KG1 (cell line): ENCODE measurements at places on chromosomes 4 and X.

DNA sequence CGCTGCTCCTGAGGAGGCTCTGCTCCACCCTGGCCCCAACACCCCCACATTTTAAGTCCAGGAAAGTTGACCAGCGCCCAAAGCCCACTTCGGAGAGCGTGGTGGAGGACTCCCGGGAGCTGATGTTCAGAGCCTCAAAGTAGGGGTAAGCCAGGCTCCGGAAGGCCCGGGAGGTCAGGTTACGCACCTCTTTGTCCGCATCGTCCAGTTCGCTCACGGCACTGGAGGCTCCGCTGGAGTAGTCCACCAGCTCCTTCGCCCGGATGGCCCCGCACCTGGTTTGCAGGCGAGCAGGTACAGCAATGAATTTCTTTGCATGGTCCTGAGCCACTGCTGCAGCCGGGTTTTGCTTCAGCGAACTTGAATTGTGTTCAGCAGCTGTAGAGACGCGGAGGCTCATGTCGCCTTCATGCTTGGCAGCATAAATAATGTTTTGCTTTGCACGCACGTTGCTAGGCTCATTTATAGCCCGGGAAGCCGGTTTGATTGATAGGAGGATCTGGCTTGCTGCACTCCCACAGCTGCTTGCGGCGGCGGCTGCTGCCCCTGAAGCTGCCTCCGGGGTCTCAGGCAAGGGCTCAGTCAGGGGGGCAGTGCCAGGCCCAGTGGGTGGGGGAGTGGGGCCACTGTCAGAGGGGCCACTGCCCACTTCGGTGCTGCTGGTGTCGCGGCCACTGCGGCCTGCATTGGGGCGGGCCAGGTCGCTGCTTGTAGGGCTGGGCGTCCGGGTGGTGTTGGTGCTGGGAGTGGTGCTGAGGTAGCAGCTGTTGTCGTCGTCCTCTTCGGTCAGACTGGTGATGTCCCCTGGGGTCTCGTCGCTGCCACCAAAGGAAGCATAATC, 4.8 kb downstream of the C4orf54 start:
- no peak for DNase-seq

DNA sequence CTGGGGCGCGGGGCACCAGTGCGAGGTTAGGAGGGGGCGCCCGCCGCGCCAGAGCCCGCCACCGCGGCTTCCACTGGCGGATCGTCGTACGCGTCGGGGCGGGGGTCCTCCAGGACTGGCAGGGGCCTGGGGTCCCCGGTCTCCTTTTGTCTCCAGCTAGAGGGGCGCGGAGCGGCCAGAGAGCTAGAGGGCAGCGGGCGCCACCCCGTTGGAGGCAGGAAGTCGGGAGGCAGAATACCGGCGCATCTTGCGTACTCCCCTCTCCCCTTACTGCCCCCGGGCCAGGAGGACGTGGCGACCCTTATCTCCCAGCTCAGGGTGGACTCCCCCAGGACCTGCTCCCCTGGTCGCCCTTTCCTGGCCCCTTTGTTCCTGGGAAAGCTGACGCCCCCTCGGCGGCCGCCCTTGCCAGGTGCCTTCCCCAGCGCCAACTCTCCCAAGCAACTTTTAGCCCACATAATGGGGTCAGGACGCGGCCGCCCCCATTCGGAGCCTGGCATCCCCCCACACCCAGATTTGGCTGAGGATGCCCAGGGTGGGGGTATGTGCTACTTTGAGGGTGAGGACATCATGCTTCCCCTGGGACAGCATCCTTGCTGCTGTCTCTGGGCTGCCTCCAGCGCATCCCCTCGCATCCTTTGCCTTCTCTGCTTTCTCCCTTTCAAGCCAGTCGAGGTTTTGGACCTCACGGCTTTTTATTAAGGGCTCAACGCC, 933 bp downstream of the CNKSR2 start:
- DNase-seq = no peak

- no peak for DNase-seq
These were observed 23.5 kb upstream of the CA5B start for GRCh38 chrX:15714529-15714928.

DNA sequence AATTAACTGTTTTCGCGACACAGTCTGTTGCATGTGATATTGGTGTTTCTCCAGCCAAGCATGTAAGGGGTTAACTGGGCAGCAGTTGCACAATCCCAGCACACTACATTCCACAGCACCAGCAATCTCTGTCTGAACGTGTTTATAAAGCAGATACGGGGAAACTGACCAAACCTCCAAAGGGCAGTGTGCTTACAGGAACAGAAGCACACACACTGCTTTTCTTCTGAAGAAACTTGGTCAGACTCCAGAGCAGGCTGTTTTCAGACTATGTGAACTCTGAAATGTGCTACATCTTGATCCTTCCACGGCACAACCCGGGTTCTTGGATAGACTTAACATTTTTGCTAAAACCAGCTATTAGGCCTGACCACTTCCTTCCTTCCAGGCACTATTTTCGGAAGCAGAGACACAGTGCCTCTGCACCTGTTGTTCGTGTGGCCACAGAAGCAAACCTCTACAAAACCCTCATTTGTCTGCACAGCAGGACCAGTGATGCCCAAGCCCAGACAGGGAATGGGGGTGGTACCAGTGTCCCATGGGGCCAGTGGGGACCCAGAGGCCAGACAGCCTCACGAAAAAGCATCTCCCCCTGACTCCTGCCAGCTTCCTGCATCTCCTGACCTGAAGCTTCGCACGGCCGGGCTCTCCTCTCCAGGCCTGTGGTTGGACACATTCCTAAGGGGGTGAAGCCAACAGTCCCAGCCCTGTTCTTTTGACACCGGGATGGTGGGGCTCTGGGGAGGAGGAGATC, 90.1 kb downstream of the IRF2 start:
- no peak for DNase-seq

DNA sequence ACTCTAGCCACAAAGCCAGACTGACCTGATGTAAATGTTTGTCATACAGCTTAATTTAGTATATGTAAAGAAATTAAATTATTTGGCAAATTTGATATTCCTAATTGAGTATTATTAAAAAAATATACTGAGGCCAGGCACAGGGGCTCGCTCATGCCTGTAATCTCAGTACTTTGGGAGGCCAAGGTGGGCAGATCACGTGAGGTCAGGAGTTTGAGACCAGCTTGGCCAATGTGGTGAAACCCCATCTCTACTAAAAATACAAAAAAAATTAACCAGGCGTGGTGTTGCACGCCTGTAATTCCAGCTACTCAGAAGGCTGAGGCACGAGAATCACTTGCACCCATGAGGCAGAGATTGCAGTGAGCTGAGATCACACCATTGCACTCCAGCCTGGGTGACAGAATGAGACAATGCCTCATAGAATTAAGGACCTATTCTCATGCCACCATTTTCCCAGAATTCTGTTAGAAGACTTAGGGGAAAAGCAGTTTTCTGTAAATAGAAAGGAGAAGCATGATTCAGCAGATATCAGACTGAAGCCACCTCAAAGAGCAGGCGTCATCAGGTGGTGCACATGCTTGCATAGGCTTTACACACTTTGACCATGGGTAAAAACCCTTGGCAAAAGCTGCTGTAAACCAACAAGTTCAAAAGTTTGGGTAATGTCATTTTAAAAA, 6.1 kb downstream of the UBQLN2 start:
- DNase-seq = no peak

- DNase-seq = no peak
These were observed 311.3 kb downstream of the CCSER1 start for GRCh38 chr4:90438522-90438921.

- no peak for DNase-seq
These were observed 99.1 kb downstream of the PJA1 start for GRCh38 chrX:69066021-69066757.

- no peak for DNase-seq
These were observed 175.3 kb upstream of the PCDH18 start for GRCh38 chr4:137707626-137708025.

DNA sequence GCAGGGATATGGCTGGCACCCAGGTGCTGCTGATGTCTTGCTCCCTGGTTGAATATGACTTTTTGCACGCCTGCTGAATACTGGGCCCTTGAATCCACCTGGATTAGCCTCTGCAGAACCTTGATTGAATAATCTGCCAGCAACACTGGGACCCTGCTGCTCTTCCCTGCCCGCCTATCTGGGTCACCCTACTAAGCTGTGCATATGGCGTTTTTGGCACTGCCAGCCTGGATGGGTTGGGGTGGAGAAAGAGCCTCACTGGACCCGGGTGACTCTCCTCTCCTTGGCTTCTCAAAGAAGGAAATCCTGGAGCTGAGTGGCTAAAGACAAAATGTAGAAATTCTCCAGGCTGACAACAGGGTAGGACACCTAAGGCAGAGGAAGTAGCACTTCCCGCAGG, 100.0 kb downstream of the MAOA start:
- no peak for DNase-seq

GRCh38 chr4:74630551-74630950, 163.8 kb downstream of the BTC start:
- DNase-seq = no peak

GRCh38 chr4:6298035-6298434, 28.4 kb downstream of the WFS1 start:
- DNase-seq = no peak

GRCh38 chr4:38359113-38359512, 304.9 kb upstream of the KLF3 start:
- DNase-seq = no peak

DNA sequence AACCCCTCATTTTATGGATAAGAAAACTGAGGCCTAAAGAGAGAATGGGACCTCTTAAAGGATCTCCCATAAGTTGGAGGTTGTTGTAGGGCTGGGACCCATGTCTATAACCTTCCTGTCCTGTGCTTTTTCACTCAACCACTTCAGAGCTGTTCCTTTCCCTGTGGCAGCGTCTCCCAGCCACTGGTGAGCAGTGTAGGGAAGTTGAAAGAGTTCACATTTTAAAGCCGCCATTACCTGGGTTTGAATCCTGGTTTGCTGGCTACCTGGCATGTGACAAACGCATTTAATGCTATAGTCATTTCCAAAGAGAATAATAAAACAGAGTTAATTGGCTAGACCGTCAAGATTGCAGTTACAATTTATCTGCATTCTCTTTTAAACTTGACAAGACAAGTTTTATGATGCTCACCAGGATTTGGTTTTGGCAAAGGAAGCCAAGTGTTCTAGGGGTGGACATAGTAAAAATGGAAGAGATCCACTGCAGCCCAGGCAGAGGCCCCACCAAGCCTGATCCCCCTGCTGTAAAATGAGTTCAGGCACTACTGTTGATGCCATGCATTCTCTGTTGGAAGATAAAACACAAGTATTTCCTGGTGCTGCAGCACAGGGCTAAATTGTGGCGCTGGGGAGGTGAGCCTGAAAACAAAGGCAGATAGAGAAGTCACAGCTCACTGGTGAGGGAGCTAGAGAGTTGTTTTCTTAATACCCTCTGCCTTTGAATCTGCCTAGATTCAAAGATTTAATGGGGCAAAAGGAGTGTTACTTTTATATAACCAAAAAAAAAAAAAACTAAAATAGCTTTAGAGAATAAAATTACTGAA, 218.7 kb downstream of the NWD2 start:
- DNase-seq = no peak

- no peak for DNase-seq
These were observed 54.3 kb downstream of the CCDC149 start for GRCh38 chr4:24858550-24858949.

DNA sequence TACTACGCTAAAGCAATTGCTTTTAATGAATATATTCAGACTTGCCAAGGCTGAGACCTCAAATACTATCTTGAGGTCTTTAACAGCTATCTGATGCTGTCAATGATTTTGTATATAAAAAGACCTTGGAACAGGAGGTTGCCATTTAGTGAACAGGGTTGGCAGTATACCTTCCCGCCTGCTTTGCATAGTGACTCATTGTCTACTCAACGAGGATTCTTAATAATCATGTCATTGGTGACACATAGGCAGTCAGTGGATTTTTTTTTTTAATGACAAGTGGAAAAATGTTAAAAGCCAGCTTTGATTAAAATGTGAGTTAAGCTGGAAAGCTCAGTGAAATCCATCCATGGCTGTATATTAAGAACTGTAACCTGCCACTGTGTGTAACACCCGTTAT, 164.0 kb downstream of the ASMT start:
- no peak for DNase-seq

DNA sequence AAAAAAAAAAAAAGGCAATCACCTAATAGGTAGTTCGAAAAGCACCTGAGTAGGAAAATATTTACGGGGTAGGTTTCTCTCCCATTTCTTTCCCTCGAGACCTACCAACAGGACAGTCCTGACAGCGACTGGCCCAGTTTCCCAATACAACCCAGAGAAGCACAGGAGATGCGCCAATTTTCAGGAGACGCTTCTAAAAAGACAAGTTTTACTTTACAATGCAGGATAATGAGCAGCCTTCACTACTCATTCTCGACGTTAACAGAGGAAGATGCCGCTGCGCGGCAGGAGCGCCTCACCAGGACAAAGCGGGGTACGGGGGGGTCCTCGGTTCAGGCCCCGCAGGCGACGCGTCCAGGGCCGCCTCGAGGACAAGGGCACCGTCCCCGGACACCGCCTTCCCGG, 708 bp downstream of the BCLAF3 start:
- no peak for DNase-seq

- DNase-seq = no peak
These were observed 35.1 kb upstream of the GRID2 start for GRCh38 chr4:92268642-92269041.

DNA sequence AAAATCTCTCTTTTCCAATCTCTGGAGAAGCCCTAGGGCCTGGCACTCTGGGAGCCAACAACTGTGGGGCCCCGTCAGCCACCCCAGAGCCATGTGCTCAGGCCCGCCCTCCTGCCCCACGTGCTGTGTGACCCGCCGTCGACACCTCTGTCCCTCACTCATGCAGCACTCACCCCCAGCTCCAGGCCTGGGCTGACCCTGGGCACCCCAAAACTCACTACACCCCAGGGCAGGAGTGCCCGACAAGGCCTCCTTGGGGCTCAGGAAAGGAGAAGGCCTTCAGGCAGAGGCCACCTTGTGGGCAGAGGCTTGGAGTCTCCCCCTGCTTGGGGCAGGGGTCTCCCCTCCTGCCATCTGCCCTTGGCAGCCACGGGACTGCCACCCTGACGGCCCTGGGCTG, 5.7 kb downstream of the MYL5 start:
- DNase-seq = no peak

- no peak for DNase-seq
These were observed 1431.6 kb upstream of the TENM3 start for GRCh38 chr4:180811556-180811955.

DNA sequence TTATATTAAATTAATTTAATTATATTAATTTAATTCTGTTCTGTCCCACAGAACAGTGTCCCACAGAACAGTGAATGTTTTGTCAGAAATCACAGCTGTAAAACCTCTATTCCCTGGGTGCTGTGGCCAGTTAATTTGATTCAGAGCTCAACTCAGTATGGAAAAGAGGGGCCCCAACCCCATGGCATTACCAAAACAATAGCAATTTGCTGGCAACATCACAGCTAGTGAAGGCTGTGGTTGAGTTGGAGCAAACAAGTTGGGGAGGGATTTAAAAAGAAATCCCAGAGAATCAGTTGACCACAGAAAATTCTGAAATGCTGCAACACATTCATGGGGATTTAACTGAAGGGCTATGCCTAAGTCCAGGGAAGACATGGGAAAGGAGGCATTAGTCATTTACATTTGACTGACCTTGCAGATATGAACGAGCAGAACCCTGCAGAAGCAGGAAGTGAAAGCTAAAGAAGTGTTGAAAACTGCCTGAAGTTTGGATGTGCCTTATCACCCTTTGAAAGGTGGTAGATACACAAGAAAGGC, 30.1 kb downstream of the PDHA2 start:
- DNase-seq = no peak
